ENCODE measurements at places on chromosomes 1 and 21.

GRCh38 chr1:75582725-75583261, 28.1 kb downstream of the SLC44A5 start:
- DNase-seq = no peak

- no peak for DNase-seq
Measured at GRCh38 chr1:244858357-244858756, 6.0 kb downstream of the HNRNPU start.

DNA sequence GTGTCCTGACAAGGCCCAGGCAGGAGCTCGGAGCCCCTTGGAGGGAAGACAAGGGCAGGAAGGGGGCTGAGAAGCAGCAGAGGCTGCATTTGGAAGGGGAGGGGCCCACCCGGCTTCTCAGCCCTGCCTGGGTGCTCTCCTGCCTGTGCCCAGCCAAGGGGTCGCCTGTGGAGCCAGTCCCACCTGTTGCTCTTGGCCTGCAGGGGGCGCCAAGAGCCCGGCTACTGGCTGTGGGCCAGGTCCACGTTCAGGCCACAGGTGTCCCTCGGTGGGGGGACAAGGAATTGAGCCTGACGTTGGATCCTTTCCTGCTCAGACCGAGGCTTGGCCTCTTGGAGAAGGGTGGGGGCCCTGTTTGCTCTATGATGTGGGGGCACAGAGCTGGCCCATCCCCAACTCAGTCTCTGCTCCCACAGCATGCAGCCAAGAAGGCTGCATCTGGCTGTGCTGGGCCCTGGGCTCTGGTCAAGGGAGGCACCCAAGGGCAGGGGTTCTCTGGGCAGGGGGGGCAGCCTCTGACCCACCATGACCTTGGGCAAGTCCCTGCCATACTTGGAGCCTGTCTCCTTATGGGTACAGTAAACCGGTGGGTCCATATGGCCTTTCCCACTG, 10.9 kb downstream of the WNT4 start:
- peak; percentile 60 for DNase-seq

DNA sequence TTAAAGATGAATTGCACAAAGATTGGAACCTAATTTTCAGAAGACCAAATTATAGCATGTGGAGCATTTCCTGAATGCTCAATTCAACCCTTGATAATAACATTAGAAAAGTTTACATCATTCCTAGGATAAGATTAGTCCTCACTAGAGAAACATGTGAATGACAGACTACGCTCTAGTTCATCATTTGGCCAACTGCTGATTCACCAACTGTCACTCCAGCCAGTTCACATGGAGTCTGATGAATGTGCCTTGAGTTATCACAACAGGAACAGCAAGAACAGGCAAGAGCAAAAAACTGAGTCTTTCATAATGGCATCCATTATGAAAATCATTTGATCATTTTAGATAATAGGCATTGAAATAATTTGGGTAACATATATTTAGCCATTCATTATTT, 415.9 kb downstream of the PTPRC start:
- no peak for DNase-seq

DNA sequence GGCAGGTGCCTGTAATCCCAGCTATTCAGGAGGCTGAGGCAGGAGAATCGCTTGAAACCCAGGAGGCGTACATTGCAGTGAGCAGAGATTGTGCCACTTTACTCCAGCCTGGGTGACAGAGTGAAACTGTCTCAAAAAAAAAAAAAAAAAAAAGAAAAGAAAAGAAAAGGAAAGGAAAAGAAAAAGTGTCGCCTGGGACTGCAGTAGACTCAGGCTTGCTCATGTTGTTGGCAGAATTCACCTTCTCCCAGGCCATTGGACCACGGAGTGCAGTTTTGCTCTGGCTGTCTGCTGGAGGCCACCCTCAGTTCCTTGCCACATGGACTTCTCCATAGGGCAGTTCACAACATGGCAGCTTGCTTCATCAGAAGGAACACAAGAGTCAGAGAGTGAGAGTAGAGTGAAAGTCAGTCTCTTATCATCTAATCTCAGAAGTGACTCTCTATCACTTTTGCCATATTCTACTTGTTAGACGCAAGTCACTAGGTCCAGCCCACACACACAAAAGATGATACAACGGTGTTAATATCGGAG, 29.2 kb downstream of the BCAS2 start:
- no peak for DNase-seq

Measured in activated CD4-positive, alpha-beta T cell treated with anti-CD3 and anti-CD28 coated beads, Interleukin-2, amount 10 ng/mL, durations not matched to agents 7 days and 5 days (primary cell).